ENCODE measurements at places on chromosomes 16 and 17.

GRCh38 chr16:6698548-6698947 lies 634.1 kb upstream of the RBFOX1 start:
- DNase-seq = no peak

DNA sequence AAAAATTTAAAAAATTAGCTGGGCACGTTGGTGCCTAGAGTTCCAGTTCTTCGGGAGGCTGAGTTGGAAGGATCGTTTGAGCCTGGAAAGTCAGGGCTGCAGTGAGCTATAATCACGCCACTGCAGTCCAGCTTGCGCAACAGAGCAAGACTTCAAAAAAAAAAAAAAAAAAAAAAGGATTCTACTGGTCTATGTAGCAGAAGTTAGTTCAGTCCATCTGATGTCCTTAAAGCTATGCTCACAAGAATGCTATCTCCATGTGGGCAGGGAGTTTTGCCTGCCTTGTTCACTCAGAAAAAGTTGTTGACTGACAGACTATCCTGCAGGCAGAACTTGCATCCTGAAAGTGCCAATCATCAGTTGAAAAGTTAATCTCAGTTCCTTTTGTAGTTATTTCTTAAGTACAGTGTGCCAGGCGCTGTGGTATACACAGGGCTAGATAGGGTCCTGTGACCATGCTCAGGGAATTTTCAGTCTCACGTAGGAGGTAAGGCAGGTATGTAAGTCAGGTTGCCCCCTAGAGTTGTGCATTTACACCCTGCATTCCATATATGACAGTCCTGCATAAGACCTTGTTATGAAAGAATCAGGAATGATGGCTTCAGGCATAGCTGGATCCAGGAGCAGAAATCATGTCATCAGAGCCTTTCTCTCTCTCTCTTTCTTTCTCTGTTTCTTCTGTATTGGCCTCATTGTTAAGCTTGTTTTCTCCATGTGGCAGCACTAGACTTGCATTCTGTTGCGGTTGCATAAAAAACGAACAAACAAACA lies 7.6 kb downstream of the SYT17 start:
- DNase-seq = no peak

GRCh38 chr16:23082161-23082788 lies 67.0 kb downstream of the USP31 start:
- no peak for DNase-seq

GRCh38 chr16:83903751-83904150 lies 4.8 kb downstream of the MLYCD start:
- DNase-seq = no peak

DNA sequence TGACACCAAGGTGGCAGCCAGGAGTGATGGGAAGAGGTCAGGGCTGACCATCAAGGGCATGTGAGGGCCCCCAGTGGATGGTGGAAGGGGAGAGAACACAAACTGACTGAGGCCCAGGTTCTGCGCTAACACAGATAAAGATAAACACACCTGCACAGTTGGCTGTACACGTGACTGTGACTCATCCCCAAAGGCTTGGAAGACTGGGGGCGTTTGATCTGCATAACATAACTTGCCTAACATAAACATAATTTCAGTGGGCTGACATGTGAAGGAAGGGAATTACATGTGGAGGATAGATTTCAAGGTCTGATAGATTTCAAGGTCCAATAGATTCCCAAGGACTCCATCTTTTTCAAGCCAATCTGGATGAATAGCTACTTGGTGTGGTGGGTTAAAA lies 100.9 kb upstream of the TNRC6C start:
- no peak for DNase-seq

DNA sequence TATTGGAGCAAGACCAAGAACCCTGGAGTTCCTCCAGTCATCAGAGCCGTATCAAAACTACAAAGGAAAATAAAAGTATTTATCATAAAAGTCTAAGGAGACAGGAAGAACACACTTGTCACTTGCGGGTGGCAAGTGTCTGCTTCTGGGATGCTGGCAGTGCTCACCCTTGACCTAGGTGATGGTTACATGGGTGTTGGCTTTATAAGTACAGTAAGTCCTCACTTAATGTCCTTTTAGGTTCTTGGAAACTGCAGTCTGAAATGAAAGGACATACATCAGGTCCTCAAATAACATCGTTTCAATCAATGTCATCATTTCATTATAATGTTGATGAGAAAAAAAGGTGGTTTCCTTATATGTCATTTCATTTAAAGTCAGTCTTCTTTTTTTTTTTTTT lies 3.0 kb upstream of the AIPL1 start:
- no peak for DNase-seq
